ENCODE measurements at places on chromosomes 3 and 15.

DNA sequence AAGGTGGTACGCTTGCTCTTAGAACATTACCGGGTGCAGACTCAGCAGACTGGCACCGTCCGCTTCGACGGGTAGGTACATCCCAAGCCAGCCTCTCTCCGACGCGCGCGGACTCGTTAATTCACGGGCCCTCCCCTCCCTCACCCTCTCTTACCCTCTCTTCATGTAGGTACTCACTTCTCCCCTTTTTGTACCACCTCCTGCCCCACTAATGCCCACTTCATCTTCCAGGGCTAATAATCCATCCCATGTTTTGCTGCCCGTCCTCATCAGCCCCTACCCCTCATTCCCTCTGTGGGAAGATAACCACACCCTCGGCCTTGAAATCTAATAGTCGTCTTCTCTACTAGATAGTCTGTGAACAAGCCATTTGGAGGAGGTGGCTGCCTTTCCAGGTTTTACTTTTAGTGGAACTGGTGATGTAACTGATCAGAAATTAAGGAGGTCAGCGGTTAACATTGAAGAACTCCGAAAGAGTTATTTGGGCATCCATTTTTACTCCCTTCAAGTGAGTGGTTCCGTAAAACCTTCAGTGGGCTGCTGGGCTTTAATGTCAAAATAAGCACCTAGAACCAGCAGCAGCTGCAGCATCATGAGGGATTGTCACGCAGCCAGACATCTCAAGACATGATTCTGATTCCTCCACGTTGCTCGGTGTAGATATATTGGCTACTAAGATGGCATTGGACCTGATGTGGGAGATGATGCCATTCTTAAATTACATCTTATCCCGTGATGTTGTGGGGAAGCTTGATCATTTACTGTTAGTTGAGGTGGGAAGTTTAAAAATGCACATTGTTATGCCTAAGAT, 1.3 kb downstream of the FEM1B start:
- no peak for DNase-seq

GRCh38 chr3:46906471-46907058, 29.0 kb downstream of the PTH1R start:
- DNase-seq = no peak

- no peak for DNase-seq
Measured at GRCh38 chr15:81294516-81294880, 29.4 kb downstream of the STARD5 start.

GRCh38 chr3:175077216-175077615, 218.1 kb downstream of the NAALADL2 start:
- no peak for DNase-seq

DNA sequence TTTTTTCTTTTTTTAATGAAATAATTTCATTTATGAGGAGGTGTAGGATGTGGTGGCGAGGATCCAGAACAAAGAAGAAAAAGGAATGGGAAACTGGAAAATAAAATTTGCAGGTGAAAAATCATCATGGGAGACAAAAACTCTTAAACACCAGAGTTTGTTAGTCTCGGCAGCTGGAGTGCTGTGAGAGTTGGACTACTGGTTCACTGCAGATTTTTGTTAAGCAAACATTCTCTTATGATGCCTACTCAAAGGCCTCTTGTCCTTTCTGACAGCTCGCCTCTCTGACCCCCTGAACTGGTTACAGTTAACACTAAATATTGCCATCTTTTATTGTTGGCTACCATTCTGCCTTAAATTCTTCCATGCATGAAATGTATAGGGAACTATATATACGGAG, 152.4 kb upstream of the DPH6 start:
- DNase-seq = no peak

- no peak for DNase-seq
Measured at GRCh38 chr3:191762323-191762960, 301.5 kb downstream of the PYDC2 start.

- no peak for DNase-seq
Measured at GRCh38 chr15:67549736-67550135, 7.2 kb downstream of the MAP2K5 start.

DNA sequence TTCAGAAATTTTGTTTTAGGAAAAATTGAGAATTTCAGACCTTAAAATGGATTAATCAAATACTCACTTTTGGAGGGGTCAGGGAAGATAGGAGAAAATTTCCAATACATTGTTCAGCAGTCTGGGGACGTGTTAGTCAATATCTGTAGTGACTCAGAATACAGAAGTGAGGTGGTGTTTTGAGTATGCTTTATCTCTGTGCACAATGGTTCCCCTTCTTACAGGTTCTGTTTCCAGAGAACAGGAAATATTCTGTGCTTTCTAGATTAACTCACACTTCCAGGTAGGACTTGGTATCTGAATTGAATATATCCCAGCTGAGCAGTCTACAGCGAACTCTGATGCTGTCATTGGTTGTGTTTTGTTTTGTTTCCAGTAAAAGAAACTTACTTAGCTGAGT, 30.7 kb upstream of the CCDC54 start:
- DNase-seq = no peak

DNA sequence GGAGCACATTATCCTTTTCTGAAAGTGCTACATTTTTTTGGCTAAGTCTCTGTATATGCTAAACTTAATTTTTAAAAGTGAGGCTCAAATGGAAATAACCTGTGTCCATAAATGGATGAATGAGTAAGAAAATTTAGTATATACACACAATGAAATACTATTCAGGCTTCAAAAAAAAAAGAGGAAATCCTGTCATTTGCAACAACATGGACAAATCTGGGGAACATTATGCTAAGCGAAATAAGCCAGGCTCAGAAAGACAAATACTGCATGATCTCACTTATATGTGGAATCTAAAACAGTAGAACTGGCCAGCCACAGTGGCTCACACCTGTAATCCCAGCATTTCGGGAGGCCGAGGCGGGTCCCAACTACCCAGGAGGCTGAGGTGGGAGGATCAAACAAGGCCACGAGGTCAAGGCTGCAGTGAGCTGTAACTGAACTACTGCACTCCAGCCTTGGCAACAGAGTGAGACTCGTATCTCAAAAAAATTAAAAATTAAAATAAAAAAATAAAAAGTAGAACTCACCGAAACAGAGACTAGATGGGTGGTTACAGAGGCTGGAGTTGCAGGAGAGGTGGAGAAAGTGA, 25.8 kb downstream of the CCDC12 start:
- no peak for DNase-seq

GRCh38 chr3:174204765-174205164, 654.4 kb upstream of the NAALADL2 start:
- DNase-seq = no peak

- DNase-seq = peak; percentile 29
Measured at GRCh38 chr15:72342385-72342784, 22.4 kb upstream of the CELF6 start.

DNA sequence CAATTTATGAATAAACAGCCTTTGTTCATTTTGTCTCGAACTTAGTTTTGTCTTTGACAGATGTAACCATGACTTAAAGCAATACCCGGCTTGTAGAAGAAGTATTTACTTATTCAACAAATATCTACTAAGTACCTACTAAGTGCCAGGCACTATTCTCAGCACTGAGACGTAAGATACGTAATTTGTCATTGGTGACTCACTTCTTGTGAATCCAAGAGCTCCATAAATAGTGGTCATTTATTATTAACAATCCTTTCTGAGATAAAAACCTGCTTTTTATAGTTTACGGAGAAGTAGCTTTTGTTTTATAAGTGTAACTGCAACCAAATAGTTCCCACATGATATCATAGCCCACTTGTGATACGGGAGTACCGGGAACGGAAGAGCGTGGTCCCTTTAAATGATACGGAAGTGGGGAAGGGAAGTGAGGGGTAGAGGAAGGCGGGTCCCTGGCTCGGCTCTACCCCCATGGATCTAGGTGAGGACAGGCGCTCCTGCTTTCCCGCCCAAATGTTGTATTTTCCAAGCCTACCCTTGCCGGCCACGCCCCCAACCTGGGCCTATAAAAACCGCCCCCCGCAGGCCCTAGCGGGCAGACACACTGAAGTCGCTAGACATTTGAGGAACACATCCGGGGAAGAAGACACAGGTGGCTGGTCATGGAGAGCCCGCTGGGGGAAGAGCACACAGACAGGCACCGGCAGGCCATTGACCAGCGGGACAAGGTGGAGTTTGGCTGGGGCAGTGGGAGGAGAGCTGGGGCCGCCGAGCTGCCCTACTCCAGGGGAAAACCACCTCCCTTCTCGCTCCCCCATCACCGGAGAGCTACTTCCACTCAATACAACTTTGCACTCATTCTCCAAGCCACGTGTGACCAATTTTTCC, at the start of gene SAMMSON:
TSS of gene SAMMSON (plus strand) at position 594 of the 888 bp plus-strand sequence.
- DNase-seq = no peak

DNA sequence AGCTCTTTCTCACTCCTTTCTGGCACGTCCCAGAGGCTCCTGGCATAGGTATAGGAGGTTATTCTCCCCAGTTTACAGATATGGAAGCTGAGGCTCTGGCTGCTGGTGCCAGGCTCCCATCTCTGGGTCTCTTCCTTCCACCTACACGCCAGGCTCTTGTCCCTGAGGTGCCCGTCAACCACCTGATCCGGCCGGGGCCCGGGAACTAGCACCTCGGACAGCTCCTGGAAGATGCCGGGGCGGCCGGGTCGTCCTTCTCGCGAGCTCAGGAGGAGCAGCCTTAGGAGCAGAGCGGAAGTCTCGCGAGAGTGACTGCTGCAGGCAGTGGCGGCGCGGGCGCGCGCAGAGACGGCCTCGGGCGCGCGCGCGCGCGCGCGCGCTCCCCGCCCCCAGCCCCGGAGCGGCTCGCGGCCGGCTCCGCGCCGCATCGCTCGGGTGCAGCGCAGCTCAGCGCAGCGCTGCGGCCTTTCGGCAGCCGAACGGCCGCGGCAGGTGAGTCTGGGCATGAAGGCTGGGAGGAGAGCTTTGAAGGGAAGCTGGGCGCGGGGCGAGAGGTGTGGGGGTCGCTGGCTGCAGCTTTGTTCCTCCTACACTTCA, at the start of gene SCAMP5:
TSS of gene SCAMP5 (plus strand) at position 382 of the 597 bp plus-strand sequence. CDS start 16,277 bp downstream, outside the sequence.
- DNase-seq = peak; percentile 88

GRCh38 chr3:134991003-134991402, 195.9 kb downstream of the EPHB1 start:
- no peak for DNase-seq

DNA sequence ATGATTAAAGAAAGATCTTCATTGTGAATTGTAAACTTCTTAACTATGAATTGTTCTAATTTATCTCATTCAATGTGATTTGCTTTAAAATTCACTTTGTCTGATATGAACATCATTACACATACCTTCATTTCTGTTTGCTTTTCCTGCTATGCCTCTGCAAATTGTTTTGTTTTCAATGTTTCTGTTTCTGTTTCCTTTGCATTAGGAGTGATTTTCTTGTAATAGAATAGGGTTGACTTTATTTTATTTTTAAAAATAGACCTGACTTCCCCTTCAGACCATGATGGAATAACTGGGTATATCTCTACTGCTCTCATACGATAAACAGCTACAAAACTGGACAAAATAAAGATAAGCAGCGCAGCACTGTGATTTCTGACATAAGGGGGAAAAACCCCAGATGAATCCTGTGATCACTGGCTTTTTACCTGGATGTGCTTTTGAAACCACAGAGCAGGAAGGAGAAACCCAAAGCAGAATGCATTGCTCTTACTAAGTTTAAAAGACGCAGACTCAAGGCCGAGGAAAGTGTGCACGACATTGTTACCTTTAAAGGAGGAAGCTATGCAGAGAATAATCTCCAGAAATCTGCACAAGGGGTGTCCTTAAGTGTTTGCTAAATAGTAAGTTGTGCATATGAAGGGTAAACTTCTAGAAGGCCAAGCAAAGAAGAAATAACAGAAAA, 420.2 kb downstream of the TBC1D5 start:
- DNase-seq = no peak

- DNase-seq = no peak
Measured at GRCh38 chr15:70264014-70264582, 166.4 kb upstream of the TLE3 start.

DNA sequence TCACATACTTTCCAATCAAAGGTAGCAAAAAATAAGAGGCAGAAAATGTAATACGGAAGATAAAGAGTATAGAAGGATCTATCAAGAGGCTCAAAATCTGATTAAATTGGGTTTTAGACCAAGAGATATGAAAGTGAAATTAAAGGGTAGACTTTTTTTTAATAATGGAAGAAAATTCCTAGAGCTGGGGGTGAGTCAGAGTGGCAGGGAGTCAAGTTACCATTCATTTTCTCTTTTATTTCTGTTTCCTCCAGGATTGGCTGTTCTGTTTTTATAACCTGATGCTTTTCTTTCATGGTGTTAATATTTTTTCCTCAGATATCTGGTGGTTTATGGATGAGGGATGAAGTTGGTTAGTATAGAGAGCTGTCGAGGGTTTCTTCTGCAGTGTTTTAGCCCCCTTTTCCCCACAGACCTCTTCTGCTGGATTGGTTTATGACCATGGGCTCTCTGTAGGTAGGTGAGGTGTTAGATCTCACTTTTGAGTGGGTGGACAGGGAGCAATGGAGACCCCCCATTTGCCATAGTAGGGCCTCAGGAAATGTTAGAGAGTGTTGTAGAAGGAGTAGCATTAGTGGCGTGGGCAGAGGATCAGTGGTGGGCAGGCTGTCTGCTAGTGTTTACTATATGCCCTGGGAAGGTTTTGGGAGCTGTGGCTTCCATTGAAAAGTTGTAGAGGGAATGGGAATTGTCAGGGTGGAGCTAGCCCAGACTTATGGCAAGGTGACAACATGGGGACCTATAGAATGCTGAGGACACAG, 201.6 kb upstream of the GOLGA6L4 start:
- DNase-seq = no peak

DNA sequence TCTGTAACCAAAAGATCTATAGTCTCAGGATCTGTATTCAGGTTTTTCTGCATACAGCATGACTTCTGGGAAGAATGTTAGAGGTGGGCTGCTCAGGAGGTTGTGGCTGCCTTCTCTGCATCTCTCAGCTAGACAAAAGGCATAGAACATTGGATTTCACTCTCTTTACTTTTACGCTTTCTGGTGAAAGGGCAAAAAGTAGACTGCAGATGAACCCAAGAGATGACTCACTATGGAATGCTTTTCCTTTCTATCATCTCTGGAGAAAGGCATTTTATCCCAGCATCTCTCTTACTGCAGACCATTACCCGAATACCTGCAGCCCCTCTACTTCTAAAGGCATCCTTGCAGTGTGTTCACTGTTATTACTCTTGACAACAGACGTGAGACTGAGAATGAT, 222.2 kb downstream of the WNT5A start:
- no peak for DNase-seq

GRCh38 chr3:140203510-140203909, 268.5 kb downstream of the CLSTN2 start:
- DNase-seq = no peak

Data from activated CD4-positive, alpha-beta T cell treated with anti-CD3 and anti-CD28 coated beads, Interleukin-2, amount 50 U/mL, for 4 hours (primary cell).